Cortex of kidney (tissue), 1 donor: ENCODE measurements at places on chromosomes 4 and X.

GRCh38 chr4:55038176-55038890, 87.1 kb downstream of the KDR start:
- no peak for DNase-seq

DNA sequence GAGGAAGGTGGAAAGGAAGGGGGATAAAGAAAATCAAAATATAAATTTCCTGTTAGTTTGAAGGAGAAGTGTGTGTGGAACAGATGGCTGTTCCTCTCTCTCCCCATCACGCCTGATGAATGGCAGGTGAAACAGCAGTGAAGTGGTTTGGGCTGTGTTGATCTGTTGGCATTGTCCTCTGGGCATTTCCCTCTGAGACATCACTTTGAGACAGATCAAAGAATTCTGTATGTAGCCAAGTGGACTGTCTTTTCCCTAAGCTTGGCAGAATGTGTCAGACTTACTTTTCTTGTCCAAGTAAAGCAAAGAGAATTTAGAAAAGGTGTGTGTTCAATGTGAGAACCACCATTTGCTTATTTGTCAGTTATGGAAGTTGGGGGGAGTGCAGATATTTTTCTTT, 47.5 kb downstream of the SEPTIN11 start:
- no peak for DNase-seq

DNA sequence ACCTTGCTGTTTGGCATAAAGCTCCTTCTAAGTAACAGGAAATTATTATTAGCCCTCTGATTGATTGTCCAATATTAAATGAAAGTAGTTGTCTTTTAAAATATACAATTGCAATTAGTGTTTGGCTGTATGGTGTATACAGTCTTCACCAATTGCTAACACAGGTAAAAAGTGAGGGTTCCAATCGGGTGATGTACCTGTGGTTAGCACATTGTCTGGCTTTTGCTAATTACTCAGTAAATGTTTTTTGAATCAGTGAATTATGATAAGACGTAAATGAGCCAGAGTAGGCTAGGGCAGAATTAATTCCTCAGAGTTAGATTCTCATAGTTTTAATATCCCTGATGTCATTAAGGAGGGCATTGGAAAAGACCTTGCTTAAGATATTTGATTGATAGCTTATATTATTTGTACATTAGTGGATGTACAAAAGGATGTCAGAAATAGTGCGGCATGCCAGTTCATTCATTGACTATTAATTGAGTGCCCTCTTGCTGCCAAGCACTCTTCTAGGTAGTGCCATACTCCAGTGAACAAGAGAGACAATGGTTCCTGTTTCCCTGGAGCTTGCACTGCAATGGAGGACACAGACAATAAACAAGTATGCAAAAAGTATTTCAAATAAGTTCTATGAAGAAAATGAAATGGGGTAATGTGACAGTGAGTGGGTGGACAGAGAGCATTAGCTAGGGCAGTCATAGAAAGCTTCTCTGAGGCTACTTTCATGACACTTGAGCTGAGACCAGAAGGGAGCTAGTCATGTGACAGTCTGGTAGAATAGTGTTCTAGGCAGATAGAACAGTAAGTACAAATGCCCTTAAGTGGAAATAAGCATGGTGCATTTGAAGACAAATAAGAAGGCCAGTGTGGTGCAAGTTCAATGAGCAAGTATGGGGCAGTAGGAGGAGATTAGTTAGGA, 205.9 kb upstream of the CASK start:
- DNase-seq: no peak

DNA sequence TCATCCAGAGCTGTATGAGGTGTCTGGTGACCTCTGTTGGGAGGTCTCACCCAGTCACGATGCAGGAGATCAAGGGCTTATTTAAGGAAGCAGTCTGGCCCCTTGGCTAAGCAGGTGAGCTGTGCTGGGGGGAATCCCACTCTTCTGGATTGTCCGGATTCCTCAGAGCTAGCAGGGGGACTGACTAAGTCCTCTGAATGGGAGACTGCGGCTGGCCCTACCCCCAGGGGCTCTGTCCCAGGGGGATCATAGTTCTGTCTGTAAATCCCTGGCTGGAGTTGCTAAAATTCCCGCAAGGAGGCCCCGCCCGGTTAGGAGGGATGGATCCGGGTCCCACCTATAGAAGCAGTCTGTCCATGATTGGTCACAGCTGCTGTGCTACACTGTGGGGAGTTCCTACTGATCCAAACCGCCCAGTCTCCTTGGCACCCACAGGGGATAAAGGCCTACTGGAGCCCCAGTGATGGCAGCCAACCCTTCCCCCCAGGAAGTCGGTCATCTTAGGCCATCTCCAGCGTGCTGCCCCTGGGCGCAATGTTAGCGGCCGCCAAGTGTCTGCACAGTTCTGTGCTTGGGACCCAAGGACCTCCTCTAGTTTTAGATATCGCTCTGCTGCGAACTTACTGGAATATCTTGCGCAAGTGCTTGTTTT, 118.2 kb upstream of the KLF8 start:
- no peak for DNase-seq

- DNase-seq: no peak
Observed at GRCh38 chr4:123840197-123840596, 443.6 kb downstream of the SPRY1 start.

- no peak for DNase-seq
Observed at GRCh38 chrX:120361764-120362305, at the start of gene ATP1B4. Gene ATP1B4, plus strand, starts transcription at chrX:120362089. Its CDS starts 80 bp downstream, at chrX:120362169.

- no peak for DNase-seq
Observed at GRCh38 chrX:33923262-33923661, 208.9 kb downstream of the FAM47A start.

DNA sequence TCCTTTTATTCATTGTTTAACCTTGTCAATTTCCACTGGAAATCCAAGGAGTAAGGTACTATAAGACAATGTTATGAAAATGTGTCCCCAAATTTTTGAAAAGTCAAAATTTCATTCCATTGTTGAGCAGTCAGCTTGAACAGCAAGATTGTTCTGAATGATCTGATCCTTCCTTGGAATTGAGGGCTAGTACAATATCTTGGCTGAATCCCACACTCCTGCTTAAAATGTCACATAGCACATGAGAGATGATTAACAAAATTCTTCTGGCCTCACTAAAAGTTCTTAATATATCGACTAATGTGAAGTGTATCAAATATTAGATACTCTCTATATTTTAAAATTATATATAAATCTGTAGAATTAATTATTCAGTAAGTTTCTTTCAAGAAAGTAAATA, 104.8 kb downstream of the ANK2 start:
- no peak for DNase-seq

- no peak for DNase-seq
Observed at GRCh38 chrX:150848914-150849365, 49.5 kb downstream of the CD99L2 start.

DNA sequence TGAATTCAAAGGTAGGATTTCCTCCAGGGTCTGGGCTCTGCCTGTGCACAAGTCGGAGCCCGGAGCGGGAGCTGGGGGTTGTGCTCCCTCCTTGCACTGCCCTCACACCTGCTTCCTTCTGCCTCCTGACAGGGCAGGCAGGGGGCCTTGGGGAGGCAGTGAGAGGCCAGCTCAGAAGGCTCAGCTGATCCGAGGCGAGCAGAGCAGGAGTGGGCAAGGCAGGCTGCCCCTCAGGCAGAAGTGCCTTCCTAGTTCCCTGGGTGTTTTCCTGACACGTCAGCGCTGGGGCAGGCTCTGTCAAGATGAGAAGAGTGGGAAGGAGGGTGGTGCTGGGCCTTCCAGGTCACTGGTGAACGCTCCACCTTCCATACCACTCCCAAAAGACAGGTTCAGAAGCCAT, 5.5 kb upstream of the IRAK1 start:
- no peak for DNase-seq

DNA sequence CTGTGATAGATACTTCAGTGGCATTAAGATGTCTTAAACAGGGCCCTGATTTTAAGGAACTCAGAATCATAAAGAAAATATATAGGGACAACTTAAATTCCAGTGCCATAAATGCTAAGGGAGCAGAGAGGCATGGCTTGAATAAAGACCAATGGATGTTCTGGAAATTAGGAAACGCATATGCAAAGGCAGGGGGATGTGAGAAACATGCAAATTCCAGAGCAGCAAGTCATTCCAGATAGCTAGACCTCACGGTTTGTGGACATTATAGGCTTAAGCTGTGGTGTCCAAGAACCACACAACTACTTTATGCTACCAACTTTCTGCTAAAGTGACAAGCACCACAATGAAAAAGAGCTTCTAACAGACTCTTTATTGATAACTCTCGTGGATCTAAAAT, 132.6 kb upstream of the ANK2 start:
- DNase-seq: no peak

- no peak for DNase-seq
Observed at GRCh38 chrX:125205918-125206665, 113.6 kb upstream of the TEX13C start.

- no peak for DNase-seq
Observed at GRCh38 chr4:168841000-168841671, 168.9 kb downstream of the CBR4 start.

- no peak for DNase-seq
Observed at GRCh38 chrX:63686878-63687714, 97.9 kb downstream of the ARHGEF9 start.

DNA sequence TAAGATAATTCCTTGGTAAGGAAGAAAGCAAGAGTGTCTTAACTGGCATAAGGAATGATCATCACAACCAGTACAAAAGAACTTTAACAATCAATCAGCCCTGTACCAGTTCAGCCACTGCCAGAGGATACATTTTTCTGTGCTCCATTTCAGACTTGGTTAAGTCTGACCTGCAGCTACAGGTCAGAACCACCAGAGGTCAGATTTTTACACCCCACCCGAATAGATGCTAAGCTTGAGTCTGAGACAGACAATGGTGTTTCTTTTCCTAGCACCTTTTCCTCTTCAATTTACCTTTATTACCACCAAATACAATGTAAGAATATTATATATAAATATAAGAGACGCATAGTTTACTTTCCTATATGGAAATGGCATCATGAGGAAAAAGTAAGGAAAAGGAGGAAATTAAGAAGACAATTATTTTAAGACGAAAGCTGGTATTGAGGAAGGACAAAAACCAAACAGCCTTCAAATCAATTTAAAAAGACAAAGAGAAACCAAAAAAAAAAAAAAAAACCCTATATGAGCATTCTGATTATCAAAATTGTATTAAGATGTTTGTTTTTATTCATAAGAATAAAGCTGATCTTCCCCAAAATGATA, 215.3 kb upstream of the TTC29 start:
- DNase-seq: no peak

- DNase-seq: no peak
Observed at GRCh38 chr4:156595041-156595440, 376.6 kb downstream of the PDGFC start.

DNA sequence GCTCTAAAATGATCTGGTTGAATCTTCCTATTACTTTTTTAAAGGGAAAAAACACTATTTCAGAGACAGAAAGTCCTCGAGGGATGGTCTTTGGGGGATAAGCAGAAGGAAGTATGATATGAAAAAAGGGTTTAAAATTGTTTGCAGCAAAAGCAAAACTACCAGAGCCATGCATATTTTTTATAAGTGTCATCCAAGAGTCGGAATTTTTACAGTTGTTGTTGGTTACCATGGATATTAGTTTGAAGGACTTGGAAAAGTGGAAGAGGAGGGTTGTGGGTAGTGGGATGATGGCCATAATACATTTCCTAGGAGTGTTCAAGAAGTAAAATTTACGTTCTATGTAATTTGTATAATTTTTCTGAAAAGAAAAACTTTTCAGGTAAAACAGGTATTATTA, 134.4 kb downstream of the PCDH7 start:
- no peak for DNase-seq

- DNase-seq: no peak
Observed at GRCh38 chrX:136708348-136708747, 60.4 kb downstream of the CD40LG start.

DNA sequence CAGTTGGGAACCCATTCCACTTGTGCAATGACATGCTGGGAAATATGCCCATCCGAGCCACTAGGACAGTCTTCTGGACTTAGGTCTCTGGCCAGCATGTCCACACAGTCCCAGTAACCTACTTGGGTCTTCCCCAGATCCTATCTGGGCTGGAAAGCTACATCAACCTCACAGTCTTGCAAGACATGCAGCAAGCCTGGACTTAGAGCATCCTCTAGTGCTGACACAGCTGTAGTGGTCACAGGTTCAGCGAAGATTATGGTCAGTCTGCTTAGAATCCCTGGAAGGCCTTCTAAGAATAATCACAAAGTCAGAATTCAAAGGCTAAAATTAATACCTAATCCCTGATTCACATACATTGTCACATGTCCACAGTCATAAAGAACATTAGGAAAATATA, 842.7 kb downstream of the STPG2 start:
- no peak for DNase-seq

- no peak for DNase-seq
Observed at GRCh38 chrX:20711366-20711765, 444.7 kb upstream of the RPS6KA3 start.

GRCh38 chr4:55321707-55322264, 24.3 kb upstream of the SRD5A3 start:
- DNase-seq: no peak

DNA sequence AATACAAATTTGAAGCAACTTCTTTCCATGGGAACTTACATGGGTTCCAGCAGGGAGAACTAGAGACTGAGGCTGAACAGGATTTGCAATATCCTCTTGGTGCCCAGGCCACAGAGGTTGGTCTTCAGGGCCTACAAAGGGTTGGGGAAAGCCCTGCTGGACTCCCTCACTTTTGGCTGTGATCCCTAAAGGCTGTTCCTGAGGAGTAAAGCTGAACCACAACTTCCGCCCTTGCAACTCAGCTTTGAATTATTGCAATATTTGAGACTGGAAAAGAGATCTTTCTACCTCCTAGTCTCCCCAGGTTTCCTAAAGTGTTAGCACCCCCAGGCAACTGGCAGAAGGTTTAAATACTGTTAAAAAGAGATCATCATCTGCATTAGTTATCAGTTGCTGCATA, 26.9 kb downstream of the DCHS2 start:
- no peak for DNase-seq

GRCh38 chr4:152929888-152930287, 6.2 kb upstream of the FHDC1 start:
- DNase-seq: no peak

GRCh38 chr4:139267301-139267700, 12.7 kb downstream of the MGARP start:
- DNase-seq: no peak

DNA sequence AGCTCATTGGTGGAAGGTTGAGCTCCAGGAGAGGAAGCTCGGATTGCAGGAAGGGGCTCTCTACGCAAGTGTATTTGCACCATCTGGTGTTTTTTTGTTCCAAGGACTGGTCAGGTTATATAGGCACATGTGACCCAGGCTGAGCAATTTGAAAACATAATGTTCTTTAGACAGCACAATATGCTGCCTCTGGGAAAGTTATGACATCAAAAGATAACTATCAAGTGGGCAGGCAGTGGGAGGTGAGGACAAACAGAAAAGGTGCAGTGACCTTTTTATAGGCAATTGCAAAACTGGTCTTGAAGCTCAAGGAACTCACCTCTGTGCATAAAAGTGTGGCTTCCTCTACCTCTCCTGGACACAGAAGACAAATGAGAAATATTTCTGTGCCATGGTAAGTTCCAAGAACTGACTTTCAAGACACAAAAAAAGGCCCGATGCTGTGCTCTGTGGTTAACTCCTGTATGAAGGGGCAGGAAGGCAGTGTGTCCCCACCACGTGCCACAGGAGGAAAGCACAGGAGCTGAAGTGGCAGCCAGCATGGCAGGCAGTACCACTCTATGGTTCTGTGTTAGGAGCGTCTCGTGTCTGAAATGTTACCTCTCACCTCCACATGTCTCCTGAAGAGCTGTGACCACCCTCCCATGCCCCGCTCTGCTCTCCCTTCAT, 128.6 kb downstream of the SHROOM3 start:
- no peak for DNase-seq
